ENCODE measurements at places on chromosomes 4 and X.
A peak's percentile ranks its signal among the peaks of the same experiment; 100 is the strongest.

DNA sequence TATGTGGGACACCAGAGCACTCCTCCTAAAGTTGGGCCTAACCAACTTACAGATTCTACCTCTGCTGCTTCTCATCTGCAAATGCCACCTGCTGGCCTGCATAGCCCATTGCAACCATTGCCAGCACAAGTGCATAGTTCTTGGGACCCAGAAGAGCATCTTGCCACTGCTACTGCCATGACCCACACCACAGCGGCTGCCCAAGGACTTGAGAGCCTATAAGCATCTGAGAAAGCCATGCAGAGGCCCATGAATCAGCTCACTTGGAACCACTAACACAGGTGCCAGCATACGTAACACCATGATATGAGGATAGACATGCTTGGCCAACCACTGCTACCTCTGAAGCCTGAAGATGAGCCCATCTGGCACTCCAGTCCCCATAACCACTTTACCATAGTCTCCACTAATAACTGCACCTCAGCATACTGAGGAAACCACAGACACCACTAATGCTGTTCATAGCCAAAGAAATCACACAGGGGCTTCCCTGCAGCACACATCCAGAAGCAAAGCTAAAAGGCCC, 258.1 kb upstream of the AGTR2 start:
- no peak for DNase-seq

- no peak for DNase-seq
These were observed 316.7 kb upstream of the SLC7A11 start for GRCh38 chr4:138558886-138559285.

DNA sequence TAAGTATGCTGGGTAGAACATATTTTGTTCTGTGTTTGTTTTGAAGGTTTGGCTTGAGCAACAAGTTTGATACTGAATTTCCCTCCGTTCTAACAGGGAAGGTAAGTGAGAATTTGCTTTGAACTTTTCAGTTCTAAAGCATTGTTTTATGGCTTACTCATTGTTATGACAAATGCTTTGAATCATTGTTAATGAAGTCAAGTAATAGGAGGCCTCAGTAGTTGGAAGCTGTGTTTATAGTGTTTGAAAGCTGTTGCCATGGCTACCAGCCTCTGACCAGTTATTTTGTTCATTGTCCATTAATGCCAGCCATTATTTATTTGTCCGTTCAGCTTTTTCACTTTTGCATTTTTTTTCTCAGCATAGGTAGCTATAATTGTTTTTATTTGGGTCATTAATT, 14.4 kb downstream of the CHIC1 start:
- DNase-seq, result no peak

DNA sequence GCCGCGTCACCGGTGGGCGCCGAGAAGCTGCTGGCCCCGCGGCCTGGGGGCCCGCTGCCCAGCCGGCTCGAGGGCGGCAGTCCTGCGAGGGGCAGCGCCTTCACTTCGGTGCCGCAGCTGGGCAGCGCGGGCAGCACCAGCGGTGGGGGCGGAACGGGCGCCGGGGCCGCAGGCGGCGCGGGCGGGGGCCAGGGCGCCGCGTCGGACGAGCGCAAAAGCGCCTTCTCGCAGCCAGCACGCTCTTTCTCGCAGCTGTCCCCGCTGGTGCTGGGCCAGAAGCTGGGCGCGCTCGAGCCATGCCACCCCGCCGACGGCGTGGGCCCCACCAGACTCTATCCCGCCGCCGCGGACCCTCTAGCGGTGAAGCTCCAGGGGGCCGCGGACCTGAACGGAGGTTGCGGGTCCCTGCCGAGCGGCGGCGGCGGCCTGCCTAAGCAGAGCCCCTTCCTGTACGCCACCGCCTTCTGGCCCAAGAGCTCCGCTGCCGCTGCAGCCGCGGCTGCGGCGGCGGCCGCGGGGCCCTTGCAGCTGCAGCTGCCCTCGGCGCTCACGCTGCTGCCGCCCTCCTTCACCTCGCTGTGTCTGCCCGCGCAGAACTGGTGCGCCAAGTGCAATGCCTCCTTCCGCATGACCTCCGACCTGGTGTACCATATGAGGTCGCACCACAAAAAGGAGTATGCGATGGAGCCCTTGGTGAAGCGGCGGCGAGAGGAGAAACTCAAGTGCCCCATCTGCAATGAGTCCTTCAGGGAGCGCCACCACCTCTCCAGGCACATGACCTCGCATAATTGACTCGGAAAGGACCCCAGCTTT, 5.6 kb downstream of the PRDM8 start:
- peak; percentile 61 for DNase-seq

DNA sequence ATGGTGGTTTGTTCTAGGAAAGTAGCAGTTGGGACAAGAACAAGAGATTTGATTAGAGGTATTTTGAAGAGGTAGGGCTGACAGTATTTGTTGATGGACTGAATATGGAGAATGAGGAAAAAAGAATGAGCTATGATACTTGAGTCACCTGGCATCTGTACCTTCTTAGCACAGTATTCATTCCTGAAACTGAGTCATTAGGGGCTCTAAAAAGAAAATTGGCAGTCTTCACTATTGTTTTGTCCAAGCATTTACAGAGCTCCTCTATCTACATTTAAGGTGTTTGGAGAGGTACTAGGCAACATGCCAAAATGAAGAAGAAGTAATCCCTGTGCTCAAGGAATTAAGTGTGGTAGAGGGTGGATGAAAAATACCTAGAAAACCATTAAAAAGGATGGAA, 165.8 kb downstream of the SHROOM4 start:
- no peak for DNase-seq

GRCh38 chrX:118974088-118974907, at the start of gene LONRF3:
LONRF3 (plus strand) TSS chrX:118974618; CDS start chrX:118974781, 163 bp downstream.
- peak; percentile 32 for DNase-seq

GRCh38 chr4:10457255-10457801, at the start of gene ZNF518B:
ZNF518B (minus strand) TSS chr4:10457426; CDS start chr4:10446328, 11,098 bp downstream.
- peak; percentile 79 for DNase-seq

DNA sequence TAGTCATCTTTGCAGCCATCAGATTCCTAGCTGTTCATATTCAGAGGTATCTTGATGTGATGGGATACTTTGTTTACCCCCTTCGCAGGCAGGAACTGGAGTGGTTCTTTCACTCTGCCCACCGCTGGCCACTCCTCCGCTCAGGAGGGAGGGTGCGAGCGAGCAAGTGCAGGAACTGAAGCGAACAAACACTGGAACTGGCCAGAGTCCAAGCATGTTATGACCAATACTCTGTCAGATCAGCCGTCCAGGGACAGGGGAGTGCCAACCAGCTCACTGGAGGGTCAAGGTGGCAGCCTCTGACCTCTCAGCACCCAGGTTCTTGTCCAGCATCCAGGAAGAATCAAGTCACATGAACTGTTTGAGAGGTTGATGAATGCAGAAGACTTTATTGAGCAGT, 18.0 kb upstream of the MANBA start:
- no peak for DNase-seq

- DNase-seq, result no peak
These were observed 416.6 kb downstream of the IQCM start for GRCh38 chr4:149398993-149399392.

DNA sequence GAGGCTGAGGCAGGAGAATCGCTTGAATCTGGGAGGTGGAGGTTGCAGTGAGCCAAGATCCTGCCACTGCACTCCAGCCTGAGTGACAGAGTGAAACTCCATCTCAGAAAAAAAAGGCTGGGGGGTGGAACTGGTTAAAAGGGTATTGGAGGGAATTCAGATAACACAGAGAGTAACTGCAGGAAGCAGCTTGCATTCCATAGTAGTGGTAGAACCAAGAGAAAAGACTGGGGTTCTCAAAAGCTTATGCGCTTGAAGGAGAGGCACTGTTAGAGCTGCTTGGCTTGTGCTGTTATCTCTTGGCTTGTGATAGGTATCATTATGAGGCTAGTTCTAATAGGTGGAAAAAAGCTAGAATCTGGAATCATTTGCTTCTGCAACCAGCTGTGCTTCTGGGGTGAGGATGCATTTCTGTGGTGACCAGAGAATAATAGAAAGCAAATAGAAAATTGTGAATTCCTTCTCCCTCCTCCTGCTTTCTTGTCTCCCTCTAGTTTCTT, 91.2 kb upstream of the ELOVL6 start:
- no peak for DNase-seq

DNA sequence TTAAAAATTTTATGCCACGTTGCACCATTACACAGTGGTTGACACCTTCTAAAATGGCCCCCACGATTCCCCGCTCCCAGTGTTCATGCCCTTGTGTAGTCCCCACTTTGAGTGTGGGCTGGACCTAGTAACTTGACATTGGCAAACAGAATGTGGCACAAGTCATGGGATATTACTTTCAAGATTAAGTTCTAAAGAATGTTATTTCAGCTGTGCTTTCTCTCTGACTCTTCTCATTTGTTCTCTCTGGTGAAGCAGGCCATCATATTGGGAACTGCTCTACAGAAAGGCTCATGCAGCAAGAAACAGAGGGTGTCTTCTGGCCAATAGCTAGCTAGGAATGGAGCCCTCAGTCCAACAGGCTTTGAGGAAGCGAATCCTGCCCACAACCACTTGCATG, 67.1 kb downstream of the ATXN3L start:
- DNase-seq, result no peak

- peak; percentile 17 for DNase-seq
These were observed 211.9 kb upstream of the UGT8 start for GRCh38 chr4:114386637-114387233.

DNA sequence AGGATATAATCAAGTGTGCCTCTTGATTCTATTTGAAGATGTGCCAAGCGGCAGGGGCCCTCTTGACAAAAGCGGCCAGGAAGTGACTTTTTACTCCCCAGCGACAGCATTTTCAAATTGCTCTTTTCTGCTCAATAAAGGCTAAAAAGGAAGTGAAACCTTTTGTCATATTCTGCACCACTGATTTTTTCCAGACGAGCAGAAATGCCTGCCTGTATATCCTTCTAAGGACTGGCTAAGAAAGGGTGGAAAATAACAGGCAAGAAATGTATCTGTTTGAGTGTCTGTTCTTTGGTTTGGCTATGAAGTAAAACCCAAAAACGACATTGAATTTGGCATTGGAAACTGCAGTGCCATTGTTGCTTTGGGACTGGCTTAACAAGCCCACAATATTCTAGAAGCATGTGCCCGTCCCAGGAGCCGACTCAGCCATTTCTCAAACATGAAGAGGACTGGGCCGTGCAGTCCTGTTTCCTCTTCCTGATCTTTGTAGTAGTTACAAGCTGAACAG, 25.4 kb downstream of the TMSB4X start:
- peak; percentile 59 for DNase-seq

DNA sequence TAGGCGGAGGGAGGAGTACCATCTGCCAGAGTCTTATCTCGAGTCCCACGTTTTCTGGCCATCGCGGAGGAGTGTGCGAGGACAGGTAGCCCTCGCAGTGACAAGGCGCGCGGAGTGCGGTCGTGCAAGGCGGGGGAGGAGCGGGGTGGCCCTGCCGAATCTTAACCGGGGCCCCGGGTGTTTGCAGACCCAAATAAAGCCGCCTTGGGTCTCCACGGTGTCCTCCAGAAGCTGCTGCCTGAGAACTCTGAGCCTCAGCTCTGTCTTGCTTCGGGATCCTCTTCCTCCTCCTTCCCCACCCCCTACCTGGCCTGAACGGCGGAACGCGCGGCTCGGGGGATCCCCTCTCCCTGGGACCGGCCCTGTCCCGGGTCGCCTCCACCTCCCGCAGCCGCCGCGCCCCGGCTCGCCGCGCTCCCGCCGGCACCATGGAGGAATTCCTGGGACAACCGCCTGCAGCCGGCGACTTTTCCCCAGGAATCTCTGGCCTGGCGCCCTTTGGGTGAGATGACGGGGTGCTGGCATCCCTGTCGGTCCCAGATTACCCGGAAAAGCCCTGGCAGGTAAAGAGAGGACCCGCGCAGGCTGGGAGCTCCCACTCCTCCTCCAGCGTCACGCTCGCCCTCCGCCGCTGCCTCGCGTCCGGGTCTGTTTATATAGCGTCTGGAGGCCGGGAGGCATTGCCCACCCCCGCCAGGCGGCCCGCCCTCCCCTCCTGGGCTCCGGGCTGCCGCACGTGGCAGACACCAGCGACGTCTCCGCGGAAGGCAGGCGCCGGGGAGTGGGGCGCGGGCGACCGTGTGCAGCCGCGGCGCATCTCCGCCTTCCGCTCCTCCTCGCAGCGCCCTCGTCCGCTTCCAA, at the start of gene GALNTL6:
TSS of gene GALNTL6 (plus strand) at position 740 of the 861 bp plus-strand sequence.
- DNase-seq, result no peak

DNA sequence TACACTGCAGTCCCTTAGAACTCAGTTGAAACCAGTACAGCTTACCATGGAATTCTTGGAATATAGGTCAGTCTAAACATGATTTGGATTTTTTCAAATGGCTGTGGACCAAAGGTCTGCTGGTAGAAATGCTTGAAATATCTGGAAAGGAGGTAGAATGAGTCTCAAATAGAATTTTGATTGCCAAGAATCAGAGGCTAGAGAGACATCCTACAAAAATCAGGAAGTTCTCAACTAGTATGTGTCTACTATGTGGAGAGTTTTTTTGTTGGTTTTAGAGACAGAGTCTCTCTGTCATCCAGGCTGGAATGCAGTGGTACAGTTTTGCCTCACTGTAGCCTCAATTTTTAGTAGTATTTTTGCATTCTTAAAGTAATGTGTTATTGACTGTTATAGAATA, 53.6 kb downstream of the PAQR3 start:
- no peak for DNase-seq

DNA sequence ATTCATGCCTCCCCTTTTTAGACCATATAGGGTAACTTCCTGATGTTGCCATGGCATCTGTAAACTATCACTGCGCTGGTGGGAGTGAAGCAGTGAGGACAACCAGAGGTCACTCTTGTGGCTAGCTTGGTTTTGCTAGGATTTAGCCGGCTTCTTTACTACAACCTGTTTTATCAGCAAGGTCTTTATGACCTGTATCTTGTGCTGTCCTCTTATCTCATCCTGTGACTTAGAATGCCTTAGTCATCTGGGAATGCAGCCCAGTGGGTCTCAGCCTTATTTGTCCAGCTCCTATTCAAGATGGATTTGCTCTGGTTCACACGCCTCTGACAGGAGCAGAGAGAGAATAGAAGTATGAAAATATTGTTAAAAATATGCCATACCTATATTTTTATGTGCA, 355.7 kb downstream of the ADGRL3 start:
- no peak for DNase-seq

DNA sequence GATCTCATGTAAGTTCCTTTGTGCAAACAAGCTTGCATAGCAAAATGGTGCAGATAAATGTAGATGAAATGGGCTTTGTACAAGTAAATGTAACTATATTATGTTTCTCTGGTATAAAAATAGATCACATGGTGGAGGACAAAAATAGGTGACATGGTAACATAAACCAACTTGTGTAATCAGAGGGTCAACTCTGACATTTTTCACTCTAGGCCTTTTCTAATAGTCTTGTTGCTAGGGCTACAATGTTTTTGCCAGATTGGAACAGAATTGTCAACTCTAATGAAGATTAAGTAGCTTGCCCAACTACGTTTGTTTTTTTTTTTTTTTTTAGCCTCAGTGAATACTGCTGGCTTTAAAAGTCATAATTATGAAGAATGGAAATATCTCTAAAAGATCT, 11.5 kb downstream of the MAD2L1 start:
- no peak for DNase-seq
